Stimulated activated naive CD4-positive, alpha-beta T cell treated with Interleukin-2 at 50 U/mL for 16 hours (primary cell): ENCODE measurements at places on chromosomes 2 and 18.

DNA sequence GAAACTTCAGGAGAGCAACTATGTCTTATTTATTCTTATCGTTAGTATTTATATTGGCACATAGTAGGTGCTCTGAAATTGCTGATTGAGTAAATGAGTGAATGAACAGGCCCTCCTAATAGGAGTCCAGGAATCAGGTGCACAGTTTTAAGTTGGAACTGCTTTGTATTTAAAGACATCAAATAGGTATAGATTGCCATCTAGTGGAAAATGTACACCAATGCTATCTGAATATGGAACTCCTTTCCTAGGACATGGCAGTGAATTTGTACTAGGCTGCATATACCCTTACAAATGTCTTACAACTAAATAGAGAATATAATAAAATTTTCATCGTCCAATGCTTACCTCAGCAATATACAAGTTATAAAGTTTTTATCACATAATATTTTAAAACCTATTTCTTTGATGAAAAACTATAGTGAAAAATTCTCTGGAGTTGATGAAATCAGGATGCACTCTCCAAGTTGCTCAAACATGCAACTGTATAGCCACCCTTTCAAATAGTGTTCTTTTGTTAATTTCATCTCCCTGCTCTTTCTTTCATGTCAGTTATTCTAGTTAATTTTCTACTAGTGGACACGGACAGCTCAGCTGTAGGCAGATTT lies 318.9 kb upstream of the SYT4 start:
- DNase-seq: no peak

GRCh38 chr2:197092431-197092830 lies 165.9 kb upstream of the PGAP1 start:
- no peak for DNase-seq

GRCh38 chr2:138579556-138579955 lies 78.0 kb downstream of the SPOPL start:
- no peak for DNase-seq

GRCh38 chr2:106012001-106012590 lies 182.0 kb downstream of the UXS1 start:
- no peak for DNase-seq

DNA sequence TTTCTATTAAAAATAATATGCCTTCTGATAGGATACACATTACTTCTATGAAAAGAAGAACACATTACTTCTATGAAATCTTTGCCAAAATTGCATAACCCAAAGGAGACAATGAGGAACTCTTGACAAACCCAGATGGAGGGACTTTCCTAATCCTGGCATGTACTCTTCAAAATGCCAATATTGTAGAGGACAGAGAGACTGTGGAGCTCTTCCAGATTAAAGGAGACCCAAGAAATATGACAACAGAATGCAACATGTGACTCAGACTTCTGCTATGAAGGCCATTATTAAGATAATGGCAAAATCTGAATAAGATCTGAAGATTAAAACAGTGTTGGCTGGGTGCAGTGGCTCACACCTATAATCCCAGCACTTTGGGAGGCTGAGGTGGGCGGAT lies 22.2 kb downstream of the SOWAHC start:
- DNase-seq: no peak

GRCh38 chr2:866009-866680 lies 84.5 kb upstream of the SNTG2 start:
- no peak for DNase-seq

GRCh38 chr2:178482437-178482836 lies 2.2 kb downstream of the PLEKHA3 start:
- no peak for DNase-seq

GRCh38 chr2:64157792-64158191 lies 13.6 kb upstream of the PELI1 start:
- DNase-seq: no peak

- DNase-seq: no peak
Measured at GRCh38 chr2:227368574-227368973, 10.5 kb downstream of the TM4SF20 start.

GRCh38 chr2:71323386-71323785 lies 8.2 kb upstream of the ZNF638 start:
- no peak for DNase-seq

DNA sequence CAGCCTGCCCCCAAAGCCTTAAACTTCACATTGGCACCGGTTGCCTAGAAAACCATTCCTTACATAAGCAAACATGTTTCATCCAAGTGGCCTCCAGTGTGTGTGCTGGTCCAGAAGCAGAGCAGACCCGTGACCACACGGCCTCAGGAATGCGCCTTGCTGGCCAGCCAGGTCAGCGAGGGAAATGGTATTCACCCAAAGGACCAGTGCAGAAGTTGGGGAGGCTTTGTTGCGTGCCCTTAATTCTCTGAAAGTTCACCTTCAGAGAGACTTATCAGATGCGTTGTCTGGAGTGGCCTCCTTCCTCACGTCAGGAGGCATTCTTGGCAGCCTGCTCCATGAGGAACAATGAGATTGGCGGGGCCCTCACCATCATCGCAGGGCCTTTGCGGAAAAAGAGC lies 25.9 kb downstream of the NRP2 start:
- no peak for DNase-seq

GRCh38 chr2:232957657-232958090 lies 55.4 kb downstream of the NGEF start:
- no peak for DNase-seq

DNA sequence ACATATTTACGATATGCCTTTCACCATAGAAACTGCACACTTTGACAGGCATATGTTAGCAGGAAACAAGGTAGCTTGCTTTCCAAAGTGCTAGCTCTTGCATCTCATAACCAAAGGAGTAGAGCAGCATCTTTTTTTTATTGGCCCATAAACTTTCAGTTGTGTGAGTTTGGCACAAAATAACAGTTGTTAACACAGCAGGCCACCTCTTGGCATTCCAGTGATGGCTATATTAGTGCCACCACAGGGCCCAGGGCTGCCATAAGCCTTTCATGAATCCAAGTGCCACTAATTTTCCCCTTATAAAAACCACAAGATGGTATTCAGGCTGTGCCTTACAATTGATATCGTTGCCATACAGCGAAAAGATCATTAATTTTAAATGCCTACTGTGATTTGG lies 40.3 kb upstream of the KLF7 start:
- DNase-seq: no peak

DNA sequence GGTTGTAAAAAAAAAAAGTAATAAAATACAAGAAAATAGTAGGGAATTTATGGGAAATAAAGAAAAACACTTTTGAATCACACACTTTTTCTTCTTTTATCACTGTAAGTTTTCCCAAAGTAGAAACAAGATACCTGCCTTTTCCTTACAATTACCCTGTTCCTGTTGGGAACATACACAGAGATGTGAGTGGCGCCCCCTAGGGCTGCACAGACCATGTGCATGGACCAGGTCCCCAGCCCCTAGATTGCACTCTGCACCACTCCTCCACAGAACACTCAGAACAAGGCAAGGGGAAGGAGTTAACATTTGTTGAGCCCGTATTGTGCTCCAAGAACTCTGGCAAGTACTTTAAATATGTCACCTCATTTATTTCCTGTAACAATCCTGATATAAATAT lies 118.7 kb upstream of the NRP2 start:
- no peak for DNase-seq

- DNase-seq: no peak
Measured at GRCh38 chr2:226057365-226057764, 657.9 kb downstream of the NYAP2 start.

DNA sequence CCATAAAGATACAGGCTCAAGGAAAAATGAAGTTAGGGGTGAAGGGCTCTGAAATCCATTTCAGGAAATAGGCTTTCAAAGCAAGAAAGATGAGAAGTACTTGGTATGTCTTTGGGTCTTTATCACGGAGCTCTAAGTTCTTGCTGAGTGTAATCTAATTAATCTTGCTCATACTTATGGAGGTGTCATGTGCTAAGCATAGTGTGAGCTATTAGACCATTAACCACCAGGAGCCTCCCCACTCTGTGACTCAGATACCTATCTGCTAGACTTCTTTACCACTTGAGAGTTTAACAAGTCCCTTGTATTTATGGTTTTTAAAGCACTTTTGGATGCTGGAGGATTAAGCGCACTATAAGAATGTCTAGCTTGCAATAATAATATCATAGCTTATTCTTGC lies 678.7 kb downstream of the EPHA4 start:
- DNase-seq: no peak

- no peak for DNase-seq
Measured at GRCh38 chr18:5030636-5031035, 166.4 kb downstream of the AKAIN1 start.

DNA sequence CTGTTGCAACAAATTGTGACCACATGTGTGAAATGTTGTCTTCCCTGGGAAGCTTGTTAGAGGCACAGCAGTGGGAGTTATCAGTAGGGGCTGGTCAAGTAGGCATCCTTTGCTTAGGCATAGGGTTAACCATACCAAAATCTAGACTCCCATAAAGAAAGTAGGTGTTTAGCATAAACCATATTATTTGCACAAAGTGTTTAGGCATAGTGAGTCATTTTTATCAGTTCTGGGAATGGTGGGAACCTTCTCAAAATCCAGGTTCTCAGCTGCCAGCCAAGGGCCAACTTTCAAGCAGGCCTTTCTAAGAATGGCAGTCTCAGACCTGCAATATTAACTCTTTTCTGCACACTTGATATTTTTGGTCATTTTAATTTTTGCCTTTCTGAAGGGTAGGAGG lies 88.5 kb downstream of the RAB3GAP1 start:
- no peak for DNase-seq

GRCh38 chr18:78720456-78721237 lies 259.0 kb upstream of the SALL3 start:
- no peak for DNase-seq

DNA sequence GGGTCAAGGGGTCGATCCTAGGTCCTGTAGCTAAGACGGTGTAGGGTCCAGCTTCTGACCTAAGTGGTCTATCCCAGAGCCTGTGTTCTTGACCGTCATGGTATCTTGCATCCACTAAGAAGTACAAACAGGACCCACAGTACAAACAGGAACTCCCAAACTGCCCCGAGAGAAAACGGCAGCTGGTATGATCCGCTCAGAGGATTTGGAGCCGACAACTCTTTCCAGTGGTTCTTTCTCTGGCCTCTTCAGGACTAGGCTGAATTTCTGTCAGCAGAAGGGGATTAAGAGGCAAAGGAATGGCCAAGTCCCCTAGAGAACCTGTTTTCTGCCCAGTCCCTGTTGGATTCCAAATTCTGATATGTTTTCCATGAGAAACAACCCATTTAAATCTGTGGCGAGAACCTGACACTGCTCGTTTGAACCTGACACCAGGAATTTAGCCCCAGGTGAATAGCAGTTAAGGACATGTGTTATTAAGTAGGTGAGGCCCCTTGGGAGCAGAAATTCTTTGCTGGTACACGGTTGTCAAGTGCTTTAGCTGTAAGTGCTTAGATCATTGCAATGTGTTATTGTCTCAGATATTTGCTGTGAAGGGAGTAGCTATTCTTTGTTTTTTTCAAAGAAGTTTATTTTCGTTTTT lies 50.5 kb upstream of the TXNDC2 start:
- no peak for DNase-seq

- DNase-seq: no peak
Measured at GRCh38 chr2:9308186-9308955, 101.8 kb downstream of the ASAP2 start.

GRCh38 chr2:32009516-32010256 lies 1.1 kb downstream of the MEMO1 start:
- DNase-seq: peak; percentile 18

DNA sequence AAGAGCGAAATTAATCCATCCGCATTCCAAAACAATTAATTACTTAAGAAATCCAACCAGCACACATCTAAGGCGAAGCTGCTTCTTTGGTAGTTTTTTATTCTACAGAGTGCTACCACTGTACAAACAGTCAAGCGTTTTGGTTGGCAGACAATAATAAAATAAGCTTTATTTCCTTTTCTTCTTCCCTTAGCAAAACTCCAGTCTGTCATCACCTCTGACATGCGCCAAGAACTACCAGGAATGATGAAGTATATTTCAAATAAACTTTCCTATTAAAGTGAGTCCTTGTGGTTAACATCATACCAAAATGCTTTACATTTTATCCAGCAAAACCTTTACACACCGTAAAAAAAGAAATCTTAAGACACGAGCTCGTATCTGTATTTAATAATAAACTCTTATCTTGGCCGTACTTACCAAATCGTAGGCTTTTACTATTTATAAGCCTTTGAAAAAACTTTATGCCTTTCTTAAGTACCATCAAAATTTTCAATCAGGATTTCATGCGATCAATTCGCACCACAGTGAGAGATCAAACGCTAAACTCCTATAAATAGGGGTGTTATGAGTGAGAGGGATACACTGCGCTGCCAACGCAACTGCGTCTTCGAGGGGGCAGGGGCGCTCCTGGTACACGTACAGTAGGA lies 1.3 kb downstream of the ATL2 start:
- DNase-seq: no peak

DNA sequence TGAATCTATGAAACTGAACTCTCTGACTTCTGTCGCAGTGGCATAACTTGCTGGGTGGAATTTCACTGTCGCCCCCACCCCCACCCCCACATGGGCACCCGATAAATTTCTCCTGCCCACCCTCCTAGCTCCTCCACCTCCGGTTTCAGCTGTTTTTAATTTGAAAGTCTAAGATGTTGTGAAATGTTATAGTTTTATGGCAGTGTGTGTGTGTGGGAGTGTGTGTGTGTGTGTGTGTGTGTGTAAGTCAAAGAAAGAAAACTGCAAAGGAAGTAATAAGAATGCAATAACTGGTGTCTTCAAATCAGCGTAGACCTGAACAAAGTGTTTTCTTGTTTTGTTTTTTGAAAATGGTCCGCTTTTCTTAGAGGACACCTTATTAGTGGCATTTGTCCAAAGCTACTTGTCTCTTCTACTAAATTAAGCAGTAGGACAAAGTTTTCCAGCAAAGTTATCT lies 388 bp downstream of the DTNA start:
- no peak for DNase-seq

DNA sequence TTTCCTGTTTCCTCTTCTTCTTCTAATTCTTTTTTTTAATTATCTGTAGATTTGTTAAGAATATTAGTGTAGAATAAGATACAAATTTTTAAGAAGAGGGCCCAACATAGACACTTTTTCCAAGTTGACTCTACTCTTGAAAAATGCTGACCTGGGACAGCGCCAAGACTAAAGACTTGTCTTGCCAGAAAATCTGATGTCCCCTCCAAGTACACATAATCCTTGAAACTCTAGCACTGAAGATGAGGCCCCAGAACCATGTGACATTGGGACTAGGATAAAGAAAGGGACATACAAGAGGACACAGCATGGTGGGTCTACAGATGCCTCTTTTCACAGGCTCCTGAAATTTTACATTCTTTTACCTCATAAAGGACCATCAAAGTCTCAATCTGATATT lies 271.6 kb upstream of the SESTD1 start:
- DNase-seq: no peak

DNA sequence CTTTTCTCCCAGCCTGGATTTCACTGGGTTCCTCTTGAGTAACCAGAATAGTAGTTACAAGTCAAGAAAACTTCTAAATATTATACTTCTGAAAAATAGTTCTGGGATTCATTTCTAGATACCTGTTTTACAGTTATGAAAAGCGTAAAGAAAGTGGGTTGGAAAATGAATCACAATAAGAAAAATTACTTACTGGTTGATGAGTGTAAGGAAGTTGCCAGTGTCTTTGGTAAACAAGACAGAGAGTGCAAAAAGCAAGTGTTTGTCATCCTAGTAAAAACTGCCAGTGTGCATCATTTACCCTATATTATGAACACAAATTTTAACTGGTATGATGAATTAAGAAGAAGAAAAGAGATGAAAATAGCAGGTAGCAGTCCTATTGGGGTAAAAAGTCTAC lies 88.9 kb downstream of the R3HDM1 start:
- no peak for DNase-seq

- no peak for DNase-seq
Measured at GRCh38 chr18:34562252-34562870, 147.7 kb upstream of the DTNA start.
